ENCODE measurements at places on chromosomes 16 and 17. TPM values are rescaled to one million over a fixed set of nuclear protein-coding genes. Genes with fewer than 3 reads are reported as not detected.

GRCh38 chr17:80168371-80168770, 1.5 kb upstream of the CARD14 start:
- no peak for DNase-seq

- DNase-seq: no peak
Observed at GRCh38 chr16:3511286-3512180, 10.7 kb downstream of the CLUAP1 start.

COQ7 gene
- 12.2 TPM for total RNA-seq

BRIP1 gene
- 13.8 TPM for total RNA-seq

TMEM88 gene
- not detected for total RNA-seq

HS3ST2 gene
- total RNA-seq: not detected
